Keratinocyte (primary cell): ENCODE measurements at places on chromosomes 2 and 18. TPM values are rescaled to one million over a fixed set of nuclear protein-coding genes. Genes with fewer than 3 reads are reported as not detected.

Gene CYTIP
- 0.06 to 0.21 TPM in 2 of 3 replicates, not detected in the other for polyA plus RNA-seq

DNA sequence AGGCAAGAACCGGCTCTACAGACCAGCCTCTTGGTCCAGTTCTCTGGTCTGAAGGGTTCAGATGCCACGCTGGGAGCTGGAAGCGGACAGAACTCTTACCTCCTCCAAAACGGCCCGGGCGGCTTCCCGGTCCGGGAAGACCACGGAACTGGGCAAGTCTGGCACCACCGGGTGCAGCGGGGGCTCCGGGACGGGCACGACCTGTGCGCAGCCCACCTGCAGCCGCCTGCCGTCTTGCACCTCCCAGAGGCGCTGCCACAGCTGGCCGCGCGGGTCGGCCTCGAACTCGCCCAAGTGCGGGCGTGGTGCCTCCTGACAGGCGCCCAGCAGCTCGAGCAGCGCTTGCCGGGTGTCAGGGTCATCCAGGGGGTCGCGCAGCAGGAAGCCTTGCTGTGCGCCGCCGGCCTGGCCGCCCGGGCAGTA is 773 bp downstream of the CMPK2 start:
- H3K4me1 ChIP-seq = no peaks in the 10 kb centered on the region
- peaks cover 16% of the 10 kb centered on the region for H3K27me3 ChIP-seq
- no peaks in the 10 kb centered on the region for H3K36me3 ChIP-seq
- no peak overlapping the region for H3K27ac ChIP-seq
- H3K4me3 ChIP-seq = peak overlapping the region; percentile 55

Gene CERKL
- polyA plus RNA-seq = 0.03 to 0.08 TPM in 2 of 3 replicates, not detected in the other

- peak; percentile 46 for DNase-seq
- no peaks in the 10 kb centered on the region for H3K27me3 ChIP-seq
- no peaks in the 10 kb centered on the region for H3K36me3 ChIP-seq
- H3K4me1 ChIP-seq = peaks cover 44% of the 10 kb centered on the region
- peak overlapping the region; percentile 63 for H3K27ac ChIP-seq
Observed at GRCh38 chr2:149169656-149170055, 131.2 kb downstream of the LYPD6B start.

DNA sequence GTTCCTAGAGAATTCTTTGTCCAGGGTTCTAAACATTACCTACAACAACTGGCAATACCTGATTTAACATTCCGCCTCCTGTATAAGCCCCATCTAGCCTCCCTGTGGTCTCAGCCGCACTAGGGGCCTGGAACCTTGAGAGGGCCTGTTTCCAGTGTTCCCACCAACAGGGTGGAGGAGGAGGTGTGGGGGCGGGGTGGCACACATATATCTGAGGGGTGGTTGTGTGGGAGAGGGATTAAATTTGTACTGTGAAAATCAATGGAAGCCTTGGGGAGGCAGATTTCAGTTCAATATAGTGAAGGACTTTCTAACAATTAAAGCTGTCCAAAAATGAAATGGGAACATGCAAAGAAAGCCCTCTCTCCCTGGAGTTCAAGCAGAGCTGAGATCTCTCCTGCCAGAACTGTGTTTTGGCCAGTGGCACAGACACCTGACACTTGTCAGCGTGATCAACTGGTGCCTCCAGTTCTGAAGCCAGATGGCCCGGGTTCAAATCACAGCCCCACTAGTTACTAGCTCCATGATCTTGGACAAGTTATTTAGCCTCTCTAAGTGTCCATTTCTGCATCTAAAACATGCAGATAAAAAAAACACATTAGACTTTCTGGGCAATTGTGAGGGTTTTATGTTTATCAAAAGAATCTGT is 17.0 kb upstream of the FZD7 start:
- DNase-seq = no peak
- peaks cover 4% of the 10 kb centered on the region for H3K27me3 ChIP-seq
- H3K4me1 ChIP-seq = no peaks in the 10 kb centered on the region
- H3K36me3 ChIP-seq = no peaks in the 10 kb centered on the region
- H3K27ac ChIP-seq = no peak overlapping the region

DNA sequence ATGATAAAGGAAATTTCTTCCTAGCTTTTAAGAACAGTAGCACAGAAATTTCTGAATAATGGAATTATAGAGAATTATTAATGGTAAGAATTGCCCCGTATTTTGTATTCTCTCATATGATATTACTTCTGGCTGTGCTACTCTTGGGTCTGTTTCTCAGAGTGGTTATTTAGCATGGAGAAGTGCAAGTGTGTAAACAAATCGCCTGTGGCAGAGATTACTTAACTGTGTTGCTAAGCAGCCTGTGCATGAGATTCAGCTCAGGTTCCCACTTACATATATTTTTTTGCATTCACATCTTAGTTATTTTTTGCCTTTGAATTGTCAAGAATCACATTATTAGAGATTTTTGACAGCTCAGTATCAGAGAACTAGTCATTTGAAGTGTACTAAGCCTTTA is 80.1 kb upstream of the NFATC1 start:
- no peaks in the 10 kb centered on the region for H3K4me1 ChIP-seq
- H3K27ac ChIP-seq = no peak overlapping the region
- no peaks in the 10 kb centered on the region for H3K27me3 ChIP-seq

DNA sequence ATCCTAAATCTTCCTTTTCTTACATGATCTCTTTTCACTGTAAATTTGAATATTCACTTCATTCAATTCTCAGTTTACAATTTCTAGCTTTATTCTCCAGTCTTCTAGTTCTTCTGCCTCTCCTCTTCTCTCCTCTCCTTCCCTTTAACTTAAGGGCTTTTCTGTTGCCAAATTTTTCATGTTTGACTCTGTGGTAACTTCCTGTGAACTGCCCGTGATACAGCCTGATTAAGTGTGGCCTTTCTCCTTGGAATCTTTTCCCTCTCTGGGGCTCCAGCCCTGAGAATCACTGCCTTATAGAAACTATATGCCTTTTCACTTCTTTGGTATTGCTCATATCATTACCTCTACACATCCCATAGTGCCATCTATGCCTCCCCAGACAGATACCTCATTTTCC is 1923.8 kb upstream of the CELF4 start:
- H3K27me3 ChIP-seq = no peaks in the 10 kb centered on the region
- H3K4me1 ChIP-seq = no peaks in the 10 kb centered on the region
- no peak overlapping the region for H3K27ac ChIP-seq
- H3K36me3 ChIP-seq = no peaks in the 10 kb centered on the region

Gene GALNT14
- polyA plus RNA-seq = 27.4 to 40.5 TPM (median 34.0 TPM) in 3 replicates

Gene KLF7
- polyA plus RNA-seq = 42.5 to 44.7 TPM (median 44.0 TPM) in 3 replicates

Gene RAB6D
- 0.04 to 0.06 TPM (median 0.05 TPM) in 3 replicates for polyA plus RNA-seq

GRCh38 chr2:190216829-190217228 is 102.8 kb downstream of the HIBCH start:
- no peak for DNase-seq
- no peaks in the 10 kb centered on the region for H3K4me1 ChIP-seq
- H3K27me3 ChIP-seq = no peaks in the 10 kb centered on the region
- H3K36me3 ChIP-seq = no peaks in the 10 kb centered on the region
- H3K4me3 ChIP-seq = no peak overlapping the region
- no peak overlapping the region for H3K27ac ChIP-seq

DNA sequence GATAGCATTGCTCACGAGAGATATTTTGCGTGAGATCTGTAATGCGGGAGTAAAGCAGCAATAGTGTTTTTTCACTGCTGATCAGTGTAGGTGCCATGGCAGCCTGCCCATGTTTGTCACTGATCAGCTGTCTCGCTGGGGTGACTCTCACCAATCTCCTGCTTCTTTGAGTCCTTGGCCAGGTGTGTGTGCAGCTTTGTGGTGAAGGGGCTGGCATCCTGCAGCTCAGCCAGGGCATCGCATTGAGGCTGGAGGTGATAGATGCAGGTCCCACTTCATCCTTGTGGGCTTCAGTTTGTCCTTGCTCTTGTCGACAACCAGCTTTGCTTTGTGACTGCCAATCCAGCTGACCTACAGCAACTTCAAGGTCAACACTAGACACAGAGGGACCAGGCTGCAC is 258.3 kb upstream of the CXCR4 start:
- peaks cover 9% of the 10 kb centered on the region for H3K4me1 ChIP-seq
- no peaks in the 10 kb centered on the region for H3K27me3 ChIP-seq
- H3K27ac ChIP-seq = no peak overlapping the region
- H3K4me3 ChIP-seq = no peak overlapping the region
- no peak for DNase-seq

Gene LCT
- 0.01 TPM in 1 of 3 replicates, not detected in the others for polyA plus RNA-seq

Gene CPS1
- 21.7 to 33.0 TPM (median 25.6 TPM) in 3 replicates for polyA plus RNA-seq

Gene CRIM1
- polyA plus RNA-seq = 98.3 to 136 TPM (median 116 TPM) in 3 replicates

DNA sequence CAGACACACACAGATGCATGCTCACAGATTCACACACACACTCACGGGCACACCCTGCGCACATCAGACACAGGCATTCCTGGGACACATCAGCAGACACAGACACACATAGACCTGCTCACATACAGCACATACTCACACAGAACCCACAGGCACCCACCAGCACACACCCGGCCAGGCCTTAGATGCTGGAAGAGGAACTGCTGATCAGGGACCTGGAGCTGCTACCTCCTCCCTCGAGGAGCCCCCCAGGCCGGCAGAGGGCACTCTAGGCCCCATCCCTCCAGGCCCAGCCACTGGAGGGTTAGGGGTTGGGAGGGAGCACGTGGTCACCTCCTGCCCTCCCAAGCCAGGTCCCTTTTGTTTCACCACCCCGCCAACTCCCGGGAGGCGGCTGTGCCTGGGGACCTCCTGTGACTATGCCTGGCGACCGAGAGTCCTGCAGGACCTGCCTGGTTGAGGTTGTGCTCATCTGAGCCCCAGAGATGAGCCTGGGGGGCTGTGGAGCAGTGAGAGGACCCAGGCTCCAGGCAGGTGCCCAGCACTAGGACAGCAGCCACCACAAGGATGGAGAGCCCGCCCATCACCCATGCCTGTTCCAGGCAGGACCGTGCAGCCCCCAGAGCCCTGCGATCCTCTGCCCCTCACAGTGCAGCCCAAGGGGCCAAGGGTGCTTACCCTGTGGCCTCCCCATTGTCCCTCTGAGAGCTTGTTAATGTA is 21.0 kb upstream of the PTMA start:
- H3K4me3 ChIP-seq = no peak overlapping the region
- H3K4me1 ChIP-seq = no peaks in the 10 kb centered on the region
- no peaks in the 10 kb centered on the region for H3K27me3 ChIP-seq
- H3K27ac ChIP-seq = no peak overlapping the region

GRCh38 chr2:3871002-3871401 is 167.6 kb downstream of the DCDC2C start:
- no peak overlapping the region for H3K27ac ChIP-seq
- H3K27me3 ChIP-seq = no peaks in the 10 kb centered on the region
- H3K36me3 ChIP-seq = no peaks in the 10 kb centered on the region
- no peak for DNase-seq
- H3K4me1 ChIP-seq = no peaks in the 10 kb centered on the region
- no peak overlapping the region for H3K4me3 ChIP-seq

DNA sequence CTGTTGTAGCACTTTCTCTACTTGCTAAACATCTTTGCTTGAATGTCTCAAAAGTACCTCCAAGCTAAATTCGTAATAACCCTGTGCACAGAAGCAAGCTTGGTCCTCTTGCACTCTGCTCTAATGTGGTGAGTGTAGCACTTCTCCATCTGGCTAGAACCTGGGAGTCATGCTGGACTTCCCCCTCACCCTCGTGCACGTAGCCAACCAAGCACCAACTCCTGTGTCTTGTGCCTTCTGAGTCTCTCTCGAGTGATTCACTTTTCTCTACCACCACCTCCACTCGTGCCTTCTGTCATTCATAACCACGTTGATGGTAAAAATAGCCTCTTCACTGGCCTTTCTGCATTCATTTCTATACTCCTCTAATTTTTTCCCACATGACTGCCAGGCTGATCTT is 91.9 kb upstream of the KCNE4 start:
- no peaks in the 10 kb centered on the region for H3K36me3 ChIP-seq
- H3K4me3 ChIP-seq = no peak overlapping the region
- no peak overlapping the region for H3K27ac ChIP-seq
- peaks cover 18% of the 10 kb centered on the region for H3K4me1 ChIP-seq
- H3K27me3 ChIP-seq = no peaks in the 10 kb centered on the region

DNA sequence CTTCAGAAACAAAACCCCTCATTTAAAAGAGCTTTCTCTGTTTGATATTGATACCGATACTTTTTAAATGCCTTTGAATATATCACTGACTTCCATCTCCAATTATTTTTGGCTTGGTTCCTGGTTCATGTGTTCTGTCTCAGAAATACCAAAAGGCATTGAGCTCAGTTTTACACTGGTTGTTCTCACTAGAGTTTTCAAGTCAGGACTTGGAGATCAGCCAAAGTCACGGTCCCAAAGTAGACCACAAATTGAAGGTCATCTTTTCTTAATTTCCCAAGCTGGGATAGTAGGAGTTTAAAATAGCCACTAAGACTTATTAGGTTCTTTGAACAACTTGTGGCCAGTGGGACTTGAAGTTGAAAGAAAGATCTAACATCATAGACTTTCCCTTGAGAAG is 24.2 kb downstream of the DHRS9 start:
- H3K4me3 ChIP-seq = no peak overlapping the region
- H3K27me3 ChIP-seq = peaks cover 3% of the 10 kb centered on the region
- no peak for DNase-seq
- H3K27ac ChIP-seq = no peak overlapping the region

- no peaks in the 10 kb centered on the region for H3K27me3 ChIP-seq
- H3K4me1 ChIP-seq = no peaks in the 10 kb centered on the region
- no peak overlapping the region for H3K27ac ChIP-seq
Observed at GRCh38 chr2:39266139-39266805, 22.5 kb upstream of the CDKL4 start.

Gene DOK1
- 0.97 to 2.0 TPM (median 0.99 TPM) in 3 replicates for polyA plus RNA-seq

GRCh38 chr2:83394134-83394904 is 1064.8 kb downstream of the SUCLG1 start:
- no peak overlapping the region for H3K27ac ChIP-seq
- H3K27me3 ChIP-seq = no peaks in the 10 kb centered on the region
- H3K4me1 ChIP-seq = no peaks in the 10 kb centered on the region
- H3K36me3 ChIP-seq = no peaks in the 10 kb centered on the region
- DNase-seq = no peak

DNA sequence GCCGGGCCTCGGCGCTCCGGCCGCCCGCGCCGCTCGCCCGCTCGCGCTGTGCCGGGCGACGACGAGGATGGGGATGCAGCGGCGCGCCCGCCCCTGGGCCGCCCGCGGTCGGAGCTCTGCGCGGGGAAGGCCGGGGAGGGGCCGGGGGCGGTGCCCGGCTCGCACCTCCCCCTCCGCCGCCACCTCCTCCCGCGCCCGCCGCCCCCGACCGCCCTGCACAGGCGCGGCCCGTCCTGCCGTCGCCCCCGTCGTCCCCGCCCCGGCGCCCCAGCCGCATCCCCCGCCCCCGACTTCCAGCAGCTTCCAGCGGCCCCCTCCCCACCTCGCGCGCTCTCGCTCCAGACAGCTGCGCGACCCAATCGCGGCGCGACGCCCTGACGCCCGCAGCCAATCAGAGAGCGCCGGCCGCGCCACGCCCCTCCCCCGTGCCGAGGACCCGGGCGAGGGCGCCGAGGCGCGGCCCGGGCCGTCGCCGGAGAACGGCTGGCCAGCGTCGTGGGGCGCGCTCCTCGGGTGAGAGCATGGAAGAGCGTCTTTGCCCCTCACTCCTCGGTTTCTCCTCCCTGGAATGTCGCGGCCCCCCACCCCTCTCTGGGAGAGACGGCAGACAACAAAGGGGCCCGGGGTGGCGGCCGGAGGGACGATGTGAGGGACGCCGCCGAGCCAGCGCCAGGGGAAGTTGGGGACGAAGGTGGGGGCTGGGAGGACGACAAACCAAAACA is at the start of gene MBOAT2:
Gene MBOAT2, minus strand, starts transcription at position 69 of the 722 bp plus-strand sequence. CDS start 70 bp downstream, outside the sequence.
- DNase-seq = no peak
- peaks cover 42% of the 10 kb centered on the region for H3K4me1 ChIP-seq
- no peaks in the 10 kb centered on the region for H3K36me3 ChIP-seq
- H3K27ac ChIP-seq = peak within 1 kb of the TSS; percentile 99
